Dermis blood vessel endothelial cell (primary cell): ENCODE measurements at places on chromosomes 13 and 19. TPM values are rescaled to one million over a fixed set of nuclear protein-coding genes. Genes with fewer than 3 reads are reported as not detected.

- DNase-seq: no peak
Observed at GRCh38 chr19:39631178-39631577, 24.5 kb upstream of the LGALS16 start.

DNA sequence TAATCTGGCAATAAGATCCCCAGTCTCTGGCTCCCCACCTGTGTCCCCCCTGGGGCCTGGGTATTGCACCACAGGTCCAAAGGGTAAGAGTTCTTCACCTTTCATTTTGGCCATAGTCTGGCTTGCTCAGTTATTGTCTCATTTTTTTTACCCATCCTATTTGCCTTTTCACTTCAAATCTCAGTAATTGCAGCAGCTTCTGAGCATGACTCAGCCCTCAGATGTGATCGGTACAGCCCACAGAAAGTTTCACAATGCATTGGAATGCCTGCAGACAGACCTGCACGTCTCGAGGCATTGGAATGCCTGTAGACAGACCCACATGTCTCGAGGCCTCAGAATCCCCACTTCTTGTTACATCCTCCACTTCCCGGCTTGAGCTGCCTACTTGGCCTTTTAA is 173.6 kb downstream of the NUFIP1 start:
- peak; percentile 79 for DNase-seq

GRCh38 chr19:21101521-21102242 is 19.7 kb downstream of the ZNF714 start:
- peak; percentile 15 for DNase-seq

DNA sequence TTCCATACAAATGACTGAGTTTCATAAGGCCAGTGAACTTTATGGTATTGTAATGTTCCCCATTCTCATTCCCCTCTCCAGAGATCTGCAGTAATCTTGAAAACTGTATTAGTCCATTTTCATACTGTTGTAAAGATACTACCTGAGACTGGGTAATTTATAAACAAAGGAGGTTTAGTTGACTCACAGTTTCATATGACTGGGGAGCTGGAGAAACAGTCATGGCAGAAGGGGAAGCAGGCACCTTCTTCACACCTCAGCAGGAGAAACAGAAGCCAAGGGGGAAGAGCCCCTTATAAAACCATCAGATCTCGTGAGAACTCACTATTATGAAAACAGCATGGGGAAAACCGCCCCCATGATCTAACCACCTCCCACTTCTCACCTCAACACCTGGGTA is 318.7 kb upstream of the KLF12 start:
- DNase-seq: no peak

DNA sequence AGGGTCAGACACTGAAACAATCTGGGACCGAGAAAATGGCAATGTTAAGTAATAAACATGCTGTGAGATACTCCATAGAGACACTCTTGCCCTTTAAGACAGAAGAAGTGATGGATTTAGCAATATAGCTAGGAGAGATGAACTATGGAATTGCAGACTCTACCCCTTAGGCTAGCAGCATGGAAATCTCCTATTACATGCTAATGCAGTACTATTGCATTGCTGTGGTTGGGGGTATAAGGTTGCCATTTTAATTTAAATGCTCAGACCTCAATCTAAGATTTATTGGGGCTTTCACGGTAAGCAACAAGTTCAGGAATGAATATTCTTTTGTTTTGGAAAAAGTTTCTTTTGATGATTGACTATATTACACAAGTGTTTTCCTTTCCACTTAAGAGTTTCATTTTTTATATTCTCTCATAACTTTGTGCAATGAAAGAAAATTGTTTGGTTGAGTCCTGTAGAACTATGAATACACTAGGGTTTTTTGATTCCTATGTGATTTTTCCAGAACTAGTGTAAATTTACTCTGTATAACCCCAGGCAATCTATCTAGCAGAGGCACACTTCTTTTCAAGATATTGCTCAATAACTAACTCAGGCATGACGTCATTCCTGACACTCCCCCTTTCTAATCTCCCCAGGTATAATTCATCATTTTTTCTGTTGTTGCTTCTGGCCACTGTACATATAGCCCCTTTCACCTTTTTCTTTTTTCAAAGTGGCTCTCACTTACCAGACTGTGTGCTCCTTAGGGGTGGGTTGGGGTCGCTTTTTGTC is 394.7 kb upstream of the KLF12 start:
- DNase-seq: no peak

GRCh38 chr13:33072282-33072681 is 56.1 kb downstream of the KL start:
- no peak for DNase-seq

GRCh38 chr13:114053026-114053425 is 79.2 kb upstream of the C13orf46 start:
- DNase-seq: no peak

GRCh38 chr13:83216479-83217245 is 665.6 kb downstream of the SLITRK1 start:
- DNase-seq: no peak

- DNase-seq: no peak
Observed at GRCh38 chr13:57666131-57666953, 34.8 kb downstream of the PCDH17 start.

DNA sequence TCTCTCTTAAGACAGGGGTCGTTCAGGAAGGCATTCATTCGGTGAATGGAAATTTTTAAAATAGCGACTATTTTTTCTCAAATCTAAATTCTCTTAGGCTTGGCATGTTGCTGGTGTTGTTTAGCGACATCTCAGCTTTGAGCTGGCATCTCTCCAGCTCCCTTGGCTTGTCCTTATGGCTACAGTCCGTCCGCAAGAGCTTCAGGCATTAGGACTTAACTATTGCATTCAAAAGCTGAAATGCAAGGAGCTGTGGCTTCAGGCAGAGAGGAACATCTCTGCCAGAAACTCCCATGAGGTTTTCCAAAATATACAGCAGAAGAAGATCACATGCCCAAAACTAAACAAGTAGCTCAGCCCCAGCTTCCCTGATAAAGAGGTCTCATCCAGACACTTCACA is 578.5 kb downstream of the EFNB2 start:
- DNase-seq: no peak

DNA sequence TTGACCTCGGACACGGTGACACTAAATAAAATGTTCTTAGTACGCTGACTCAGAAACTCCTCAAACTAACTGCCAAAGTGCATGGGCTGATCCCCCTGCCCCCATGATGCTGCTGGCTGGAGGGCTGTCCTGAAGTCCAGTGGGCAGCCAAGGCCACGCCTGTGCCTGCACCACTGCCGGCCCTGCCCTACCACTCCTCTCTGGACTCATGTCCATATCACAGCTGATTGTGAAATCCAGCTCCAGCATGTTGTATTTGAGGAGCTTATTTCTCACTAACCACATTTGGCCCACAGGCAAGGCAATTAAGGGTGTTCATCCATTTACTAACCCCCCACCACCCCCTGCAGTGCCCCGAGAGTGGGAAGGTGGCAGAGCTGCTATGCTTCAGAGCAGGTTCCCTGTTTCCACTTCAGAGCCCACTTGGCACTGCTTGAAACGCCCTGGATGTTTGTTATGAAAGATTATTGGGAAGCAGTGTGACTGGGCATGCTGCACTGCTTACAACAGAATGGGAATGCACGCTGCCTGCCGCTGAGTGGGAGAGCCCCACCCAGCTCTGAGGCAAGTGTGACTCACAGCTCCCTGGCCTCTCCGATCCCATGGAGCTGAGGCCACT is 114.0 kb downstream of the UQCRFS1 start:
- DNase-seq: no peak

GRCh38 chr13:95235199-95235756 is 66.0 kb downstream of the ABCC4 start:
- DNase-seq: peak; percentile 8

- no peak for DNase-seq
Observed at GRCh38 chr19:48444129-48444935, 1.5 kb upstream of the GRWD1 start.

GRCh38 chr13:24207841-24208667 is 47.5 kb downstream of the SPATA13 start:
- DNase-seq: peak; percentile 85

DNA sequence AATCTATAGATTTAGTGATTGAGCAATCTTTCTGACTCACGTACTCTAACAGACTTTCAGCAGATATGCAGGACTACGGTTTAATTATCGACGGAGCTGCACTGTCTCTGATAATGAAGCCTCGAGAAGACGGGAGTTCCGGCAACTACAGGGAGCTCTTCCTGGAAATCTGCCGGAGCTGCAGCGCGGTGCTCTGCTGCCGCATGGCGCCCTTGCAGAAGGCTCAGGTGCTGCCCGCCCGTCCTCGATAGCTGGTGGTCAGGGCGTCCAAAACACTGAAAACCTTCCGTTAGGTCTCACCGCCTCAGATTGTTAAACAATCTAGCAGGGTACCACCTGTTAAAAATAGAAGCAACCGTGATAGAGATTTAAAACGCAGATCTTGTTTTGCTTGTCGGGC is 113.2 kb upstream of the MCF2L start:
- DNase-seq: no peak

DNA sequence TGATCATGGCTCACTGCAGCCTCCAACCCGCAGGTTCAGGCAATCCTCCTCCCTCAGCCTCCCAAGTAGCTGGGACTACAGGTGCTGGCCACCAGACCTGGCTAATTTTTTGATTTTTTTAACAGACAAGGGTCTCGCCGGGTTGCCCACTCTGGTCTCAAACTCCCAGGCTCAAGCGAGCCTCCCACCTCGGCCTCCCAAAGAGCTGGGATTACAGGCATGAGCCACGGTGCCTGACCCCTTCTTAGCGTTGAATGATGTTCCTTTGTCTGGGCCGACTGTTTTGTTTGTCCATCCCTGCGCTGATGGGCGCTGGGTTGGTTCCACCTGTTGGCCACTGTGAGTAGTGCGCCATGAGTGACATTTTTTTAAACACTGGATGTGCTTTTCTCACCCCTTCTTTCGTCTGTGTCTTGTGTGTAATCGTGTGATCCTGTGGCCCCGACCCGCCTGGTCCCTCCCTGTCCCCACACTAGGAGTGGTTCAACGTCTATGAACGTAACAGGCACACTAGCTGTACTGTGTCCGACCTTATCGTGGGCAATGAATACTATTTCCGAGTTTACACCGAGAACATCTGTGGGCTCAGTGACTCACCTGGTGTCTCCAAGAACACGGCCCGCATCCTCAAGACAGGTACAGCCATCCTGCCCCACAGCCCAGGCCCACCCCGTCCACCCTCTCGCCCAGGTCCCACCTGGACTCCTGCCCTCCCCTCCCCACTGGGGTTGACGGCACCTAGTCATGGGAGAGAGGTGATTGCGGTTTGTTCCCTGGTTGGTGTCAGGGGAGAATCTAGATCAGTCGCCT is 15.0 kb upstream of the EMC10 start:
- peak; percentile 80 for DNase-seq

- no peak for DNase-seq
Observed at GRCh38 chr19:36482876-36483275, 6.5 kb downstream of the ZNF566 start.

GRCh38 chr19:35460608-35461007 is 12.6 kb downstream of the FFAR2 start:
- DNase-seq: no peak

DNA sequence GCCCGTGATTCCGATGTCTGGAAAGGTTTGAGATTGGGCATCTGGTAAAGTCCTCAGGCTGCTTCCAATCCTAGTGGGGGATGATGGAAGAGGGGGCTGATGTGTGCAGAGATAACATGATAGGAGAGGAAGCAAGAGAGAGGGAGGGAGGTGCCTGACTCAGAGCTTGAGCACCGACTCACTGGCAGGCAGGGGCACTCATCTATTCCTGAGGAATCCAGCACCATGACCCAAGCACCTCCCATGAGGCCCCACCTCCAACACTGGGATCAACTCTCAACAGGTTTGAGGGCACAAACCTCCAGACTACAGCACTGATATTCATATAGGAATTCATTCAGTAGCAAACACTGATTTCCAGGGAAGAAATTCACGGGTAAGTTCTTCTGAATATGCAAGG is 5.6 kb upstream of the SIGLEC9 start:
- no peak for DNase-seq

- no peak for DNase-seq
Observed at GRCh38 chr13:49779721-49780120, 12.8 kb downstream of the KPNA3 start.

DNA sequence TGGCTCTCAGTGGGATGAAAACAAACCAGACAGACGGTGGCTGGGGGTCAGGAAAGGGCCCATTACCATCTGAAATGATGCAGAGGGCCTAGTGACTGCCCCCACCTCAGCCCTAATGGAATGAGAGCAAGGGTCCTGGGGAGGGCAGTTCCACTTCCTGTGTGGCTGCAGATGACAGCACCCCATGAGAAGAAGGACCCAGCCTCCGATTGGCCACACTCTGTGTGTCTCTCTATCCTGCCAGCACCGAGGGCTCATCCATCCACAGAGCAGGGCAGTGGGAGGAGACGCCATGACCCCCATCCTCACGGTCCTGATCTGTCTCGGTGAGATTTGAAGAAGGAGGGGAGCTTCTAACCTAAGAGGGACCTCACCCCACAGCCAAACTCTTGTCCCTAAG is 498 bp downstream of the LILRB1 start:
- DNase-seq: no peak

- DNase-seq: peak; percentile 23
Observed at GRCh38 chr19:7787141-7787540, 24.1 kb downstream of the CLEC4M start.

GRCh38 chr13:109779074-109779473 is 7.3 kb downstream of the IRS2 start:
- no peak for DNase-seq

LILRA2 gene
- total RNA-seq: not detected in 2 replicates

EFNB2 gene
- 60.1 and 121 TPM in 2 replicates for total RNA-seq

RASAL3 gene
- 24.0 and 24.8 TPM in 2 replicates for total RNA-seq

SGCG gene
- total RNA-seq: not detected in 2 replicates

KLK14 gene
- not detected in 2 replicates for total RNA-seq

ALKBH6 gene
- 12.3 and 15.3 TPM in 2 replicates for total RNA-seq

TNFSF13B gene
- total RNA-seq: 0.34 and 0.70 TPM in 2 replicates

PNMA8B gene
- under 0.01 and 0.17 TPM in 2 replicates for total RNA-seq
